ENCODE measurements at places on chromosomes 2 and 18.
A peak's percentile ranks its signal among the peaks of the same experiment; 100 is the strongest.

GRCh38 chr2:120103723-120104467 is 91.0 kb downstream of the EPB41L5 start:
- no peak for DNase-seq

DNA sequence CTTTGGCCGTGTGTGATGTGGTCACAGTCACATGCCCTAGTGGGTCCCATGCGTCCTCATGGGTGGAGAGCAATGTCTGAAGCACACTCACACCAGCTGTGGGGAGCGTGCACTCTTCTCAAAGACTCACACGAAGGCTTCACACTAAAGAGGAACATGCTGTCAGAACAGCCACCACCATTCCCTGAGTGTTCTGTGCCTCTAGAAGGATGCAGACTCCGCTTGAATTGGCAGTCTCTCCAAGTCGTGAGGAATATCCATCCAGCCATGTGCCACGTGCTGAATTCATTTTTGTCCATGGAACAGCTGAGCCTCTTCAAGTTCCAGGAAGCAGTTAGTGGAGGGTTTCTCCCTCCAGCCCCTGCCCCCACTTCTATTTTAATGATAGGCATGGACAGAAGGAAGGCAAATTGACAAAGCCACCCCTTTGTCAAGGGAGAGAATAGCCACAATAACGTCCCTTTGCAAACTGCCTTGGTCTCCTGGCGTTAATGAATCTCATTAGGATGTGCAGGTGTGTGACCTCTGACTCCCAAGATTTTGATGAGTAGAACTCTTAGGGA is 464.3 kb upstream of the ID2 start:
- DNase-seq, result no peak

- DNase-seq, result peak; percentile 71
These were observed 134.8 kb upstream of the CREB1 start for GRCh38 chr2:207394812-207395534.

GRCh38 chr2:27408601-27409320 is 630 bp downstream of the PPM1G start:
- no peak for DNase-seq

DNA sequence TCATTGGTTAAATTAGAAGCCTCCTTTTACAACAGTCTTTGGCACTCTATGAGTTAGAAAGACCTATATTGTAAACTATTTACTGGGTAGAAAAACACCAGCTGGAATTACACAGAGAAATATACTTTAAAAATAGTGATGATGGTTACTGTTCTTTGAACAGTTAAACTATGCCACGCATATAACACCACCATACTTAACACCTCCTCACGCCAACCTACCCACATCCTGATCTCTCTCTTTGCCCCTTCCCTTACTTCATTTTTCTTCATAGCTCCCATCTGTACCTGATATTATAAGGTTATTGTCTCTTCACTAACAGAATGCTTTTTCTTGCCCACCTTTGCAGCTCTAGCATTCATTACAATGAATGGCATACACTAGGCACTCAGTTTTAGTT is 173.8 kb downstream of the DPP4 start:
- no peak for DNase-seq
